ENCODE measurements at places on chromosomes 12 and 14. TPM values are rescaled to one million over a fixed set of nuclear protein-coding genes. Genes with fewer than 3 reads are reported as not detected.

- H3K4me3 ChIP-seq, result peak overlapping the region; percentile 77
- no peaks in the 10 kb centered on the region for H3K36me3 ChIP-seq
- no peaks in the 10 kb centered on the region for H3K27me3 ChIP-seq
- no peaks in the 10 kb centered on the region for H3K4me1 ChIP-seq
Observed at GRCh38 chr12:94149119-94149780, 873 bp downstream of the PLXNC1 start.

DNA sequence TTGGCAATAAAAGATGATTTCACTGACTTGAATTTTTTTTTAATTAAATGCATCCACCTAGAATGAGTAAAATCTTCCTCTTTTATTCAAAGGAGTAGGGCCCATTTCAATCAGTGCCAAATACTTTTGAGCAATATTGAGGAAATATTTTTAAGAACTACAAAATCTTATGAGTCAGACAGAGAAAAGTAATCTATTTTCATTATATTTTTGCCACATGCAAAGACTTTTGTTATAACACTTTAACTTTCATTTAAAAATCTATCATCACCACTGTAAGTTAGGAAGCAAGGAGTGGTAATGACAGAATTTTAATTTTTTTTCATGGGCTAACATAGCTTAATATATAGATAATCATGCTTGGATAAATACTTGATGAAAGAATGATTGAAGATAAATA lies 345.2 kb upstream of the KITLG start:
- peaks cover 7% of the 10 kb centered on the region for H3K4me1 ChIP-seq
- H3K27ac ChIP-seq, result no peak overlapping the region
- no peak for DNase-seq
- H3K4me3 ChIP-seq, result no peak overlapping the region

GRCh38 chr12:96416033-96416799 lies 16.0 kb upstream of the CDK17 start:
- no peak for DNase-seq
- no peak overlapping the region for H3K27ac ChIP-seq
- no peaks in the 10 kb centered on the region for H3K36me3 ChIP-seq
- no peak overlapping the region for H3K4me3 ChIP-seq
- H3K4me1 ChIP-seq, result no peaks in the 10 kb centered on the region
- H3K27me3 ChIP-seq, result no peaks in the 10 kb centered on the region

GRCh38 chr14:56023661-56024081 lies 94.5 kb upstream of the PELI2 start:
- peaks cover 11% of the 10 kb centered on the region for H3K4me1 ChIP-seq
- DNase-seq, result no peak
- H3K27ac ChIP-seq, result no peak overlapping the region
- H3K36me3 ChIP-seq, result no peaks in the 10 kb centered on the region

The CRIP2 gene
- 748 TPM for total RNA-seq

DNA sequence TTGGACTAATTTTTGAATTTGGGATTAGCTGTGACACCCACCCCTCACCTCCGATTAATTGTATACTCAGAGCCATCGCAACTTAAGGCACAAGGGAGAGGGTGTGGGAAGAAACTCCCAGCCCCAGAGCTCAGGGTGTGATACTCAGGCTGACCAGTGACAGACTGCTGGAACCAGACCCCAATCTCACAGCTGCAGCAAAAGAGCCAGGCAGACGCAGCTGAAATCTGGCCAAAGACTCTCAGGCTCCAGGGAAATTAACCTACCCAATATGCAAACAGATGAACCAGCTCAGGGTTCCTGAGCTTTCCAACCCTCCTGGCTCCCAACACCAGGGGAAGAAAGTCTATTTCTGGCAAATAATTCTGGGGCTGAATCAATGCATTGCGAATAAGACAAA lies 30.5 kb downstream of the ANAPC7 start:
- no peak for DNase-seq
- peak overlapping the region; percentile 73 for H3K27ac ChIP-seq

DNA sequence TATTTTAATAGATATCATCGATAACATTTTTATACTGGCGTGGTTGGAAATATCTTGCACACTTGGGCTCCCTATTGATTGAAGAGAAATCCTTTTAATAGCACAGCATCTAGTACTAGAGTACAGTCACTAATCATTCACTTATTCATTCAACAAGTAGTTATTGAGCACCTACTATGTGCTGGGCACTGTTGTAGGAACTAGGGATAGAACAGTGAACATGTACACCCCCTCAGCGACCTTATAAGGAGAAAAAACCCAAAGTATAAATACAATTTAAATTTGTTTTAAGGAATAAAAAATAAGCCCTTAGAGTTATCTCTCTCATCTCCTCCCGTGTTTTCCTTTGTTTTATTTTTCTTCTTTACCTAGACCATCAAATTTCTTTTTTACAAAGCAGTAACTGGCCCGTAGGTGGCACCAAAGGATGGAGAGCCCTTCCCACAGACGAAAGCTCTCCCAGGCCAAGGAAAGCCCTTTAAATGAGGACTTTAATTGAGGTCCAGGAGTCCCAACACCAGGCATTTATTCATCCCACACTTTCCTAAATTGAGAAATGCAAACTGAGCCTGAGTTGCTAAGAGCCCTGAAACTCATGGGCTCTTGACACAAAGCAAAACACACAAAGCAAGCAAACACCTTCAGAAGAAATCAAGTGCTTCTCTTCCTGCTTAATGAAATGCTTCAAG lies 29.0 kb downstream of the PEBP1 start:
- no peaks in the 10 kb centered on the region for H3K27me3 ChIP-seq
- H3K36me3 ChIP-seq, result peaks cover 12% of the 10 kb centered on the region
- no peak overlapping the region for H3K4me3 ChIP-seq

DNA sequence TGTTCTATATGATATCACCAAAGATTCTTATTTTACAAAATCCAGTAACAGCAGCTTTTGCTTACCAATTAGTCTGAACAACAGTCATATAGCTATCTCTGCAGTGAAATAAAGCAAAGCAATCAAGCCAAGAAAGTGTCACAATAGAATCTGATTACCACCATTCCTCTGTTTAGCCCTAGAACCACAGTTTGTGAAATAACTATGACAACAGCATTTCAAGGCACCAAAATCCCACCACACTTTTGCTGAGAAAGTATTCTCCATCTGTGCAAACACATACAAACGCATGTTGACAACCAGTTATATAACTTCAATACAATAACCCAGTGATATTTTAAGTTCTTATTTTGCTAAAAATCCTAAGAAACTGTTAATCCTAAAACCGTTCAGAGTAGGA lies 7.4 kb downstream of the PPP1R13B start:
- no peaks in the 10 kb centered on the region for H3K4me1 ChIP-seq
- DNase-seq, result no peak
- no peaks in the 10 kb centered on the region for H3K36me3 ChIP-seq
- no peak overlapping the region for H3K27ac ChIP-seq
- H3K27me3 ChIP-seq, result no peaks in the 10 kb centered on the region
- H3K4me3 ChIP-seq, result no peak overlapping the region

GRCh38 chr14:88016768-88017167 lies 11.8 kb downstream of the GPR65 start:
- H3K27ac ChIP-seq, result no peak overlapping the region
- no peak overlapping the region for H3K4me3 ChIP-seq
- no peak for DNase-seq
- no peaks in the 10 kb centered on the region for H3K36me3 ChIP-seq

The FOXN4 gene
- not detected for total RNA-seq

GRCh38 chr12:32504591-32504990 lies 105.2 kb downstream of the FGD4 start:
- H3K4me3 ChIP-seq, result no peak overlapping the region
- no peaks in the 10 kb centered on the region for H3K36me3 ChIP-seq
- H3K4me1 ChIP-seq, result peaks cover 19% of the 10 kb centered on the region
- H3K27ac ChIP-seq, result no peak overlapping the region
- H3K27me3 ChIP-seq, result no peaks in the 10 kb centered on the region
- no peak for DNase-seq

The KCNH5 gene
- total RNA-seq, result not detected

- H3K27me3 ChIP-seq, result no peaks in the 10 kb centered on the region
- no peak for DNase-seq
- no peak overlapping the region for H3K4me3 ChIP-seq
Observed at GRCh38 chr12:115481141-115481540, 796.4 kb downstream of the MED13L start.

GRCh38 chr12:57733928-57734327 lies 4.6 kb downstream of the AGAP2 start:
- no peak overlapping the region for H3K27ac ChIP-seq
- H3K4me1 ChIP-seq, result peaks cover 34% of the 10 kb centered on the region
- peaks cover 21% of the 10 kb centered on the region for H3K27me3 ChIP-seq
- no peaks in the 10 kb centered on the region for H3K36me3 ChIP-seq

- no peak overlapping the region for H3K27ac ChIP-seq
- DNase-seq, result no peak
- no peaks in the 10 kb centered on the region for H3K36me3 ChIP-seq
- peaks cover 4% of the 10 kb centered on the region for H3K4me1 ChIP-seq
Observed at GRCh38 chr12:96130396-96131059, 63.6 kb upstream of the ELK3 start.

- H3K4me3 ChIP-seq, result no peak overlapping the region
- no peaks in the 10 kb centered on the region for H3K27me3 ChIP-seq
- no peaks in the 10 kb centered on the region for H3K36me3 ChIP-seq
- DNase-seq, result no peak
- H3K27ac ChIP-seq, result no peak overlapping the region
Observed at GRCh38 chr12:24815114-24815423, 133.8 kb downstream of the BCAT1 start.

The POLR3B gene
- total RNA-seq, result 7.7 TPM
